ENCODE measurements at places on chromosomes 6 and 20. TPM values are rescaled to one million over a fixed set of nuclear protein-coding genes. Genes with fewer than 3 reads are reported as not detected.

GRCh38 chr6:18990059-18990978, 603.2 kb downstream of the RNF144B start:
- DNase-seq: peak; percentile 75

- DNase-seq: no peak
Measured at GRCh38 chr6:1815827-1816452, 206.2 kb downstream of the FOXC1 start.

DNA sequence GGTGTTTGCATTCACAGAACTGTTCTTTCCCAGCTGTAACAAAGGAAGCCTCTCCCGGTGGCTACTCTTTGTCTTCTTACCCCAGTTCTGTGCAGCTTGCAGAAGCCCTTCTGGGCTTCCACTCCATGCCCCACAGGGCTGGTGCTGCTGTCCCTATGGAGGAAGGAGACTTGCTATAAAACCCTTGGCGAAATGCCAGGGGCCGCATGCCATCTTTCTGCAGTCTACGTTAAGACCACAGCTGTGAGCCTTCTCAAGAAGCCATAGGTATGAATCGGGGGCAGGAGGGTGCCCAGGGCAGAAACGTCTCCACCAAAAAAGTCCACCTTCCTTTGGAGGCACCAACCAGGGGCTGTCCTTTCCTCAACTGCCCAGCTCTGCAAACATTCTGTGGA, 60.7 kb downstream of the PRND start:
- DNase-seq: no peak

DNA sequence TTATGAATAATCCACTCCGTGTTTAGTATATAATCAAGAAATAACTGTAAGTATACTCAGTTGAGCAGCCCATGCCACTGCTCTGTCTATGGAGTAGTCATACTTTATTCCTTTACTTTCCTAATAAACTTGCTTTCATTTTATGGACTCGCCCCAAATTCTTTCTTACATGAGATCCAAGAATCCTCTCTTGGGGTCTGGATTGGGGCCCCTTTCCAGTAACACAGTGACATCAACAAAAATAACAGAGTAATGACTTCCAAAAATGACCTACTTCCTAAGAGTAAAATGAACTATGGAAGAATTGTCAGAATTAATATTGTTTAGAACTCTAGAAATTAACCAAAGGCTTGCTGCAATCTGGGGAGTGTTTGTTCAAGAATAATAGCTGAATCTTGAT, 8.8 kb downstream of the OR2H1 start:
- DNase-seq: no peak

DNA sequence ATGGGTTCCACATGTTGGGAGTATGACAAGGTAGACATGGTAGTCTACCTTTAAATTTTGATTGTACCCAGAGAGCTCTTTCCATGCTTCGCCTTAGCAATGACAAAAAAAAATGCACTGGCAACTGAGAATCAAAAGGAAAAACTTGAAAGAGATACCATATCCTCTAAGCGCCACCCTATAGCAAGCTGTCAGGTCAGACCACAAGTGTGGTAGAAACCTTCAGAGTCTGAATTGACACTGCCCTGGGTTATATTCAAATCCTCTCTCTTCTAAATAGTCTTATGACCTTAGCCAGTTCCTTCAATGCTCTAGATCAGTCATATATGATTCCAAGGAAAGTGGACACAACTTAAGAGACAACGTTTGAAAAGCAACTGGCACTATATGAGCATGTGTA, 45.6 kb upstream of the SMLR1 start:
- DNase-seq: no peak

DNA sequence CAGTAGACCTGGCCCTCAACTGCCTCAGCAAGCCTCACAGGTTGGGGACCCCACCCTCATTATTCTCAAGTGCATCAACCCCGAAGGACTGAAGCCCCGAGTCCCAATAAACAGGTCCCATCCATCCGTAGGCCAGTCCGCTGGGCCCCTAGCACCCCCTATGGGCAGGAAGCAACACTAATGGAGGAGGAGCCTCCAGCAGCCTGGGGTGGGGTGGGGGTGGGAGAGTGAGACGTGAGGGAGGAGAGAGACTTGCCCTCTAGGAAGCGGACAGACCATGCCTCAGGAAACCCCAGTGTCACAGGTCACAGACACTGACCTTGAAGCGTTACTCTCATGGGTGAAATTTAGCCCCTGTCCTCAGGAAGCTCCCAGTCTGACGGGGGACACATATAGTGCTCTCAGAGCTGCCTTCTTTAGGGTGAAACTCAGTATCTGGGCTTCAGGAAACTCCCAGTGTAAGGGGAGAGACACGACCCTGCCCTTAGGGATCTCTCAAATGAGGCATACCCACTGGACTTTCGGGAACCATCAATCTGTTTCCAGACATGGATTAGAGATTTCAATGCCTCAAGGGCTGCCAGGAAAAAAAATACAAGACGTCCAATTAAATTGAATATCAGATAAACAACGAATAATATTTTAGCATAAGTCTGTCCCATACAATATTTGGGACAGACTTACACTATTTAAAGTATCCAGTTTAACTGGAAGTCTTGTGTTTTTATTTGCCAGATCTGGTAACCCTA, 125.8 kb downstream of the MRPL14 start:
- DNase-seq: no peak

DNA sequence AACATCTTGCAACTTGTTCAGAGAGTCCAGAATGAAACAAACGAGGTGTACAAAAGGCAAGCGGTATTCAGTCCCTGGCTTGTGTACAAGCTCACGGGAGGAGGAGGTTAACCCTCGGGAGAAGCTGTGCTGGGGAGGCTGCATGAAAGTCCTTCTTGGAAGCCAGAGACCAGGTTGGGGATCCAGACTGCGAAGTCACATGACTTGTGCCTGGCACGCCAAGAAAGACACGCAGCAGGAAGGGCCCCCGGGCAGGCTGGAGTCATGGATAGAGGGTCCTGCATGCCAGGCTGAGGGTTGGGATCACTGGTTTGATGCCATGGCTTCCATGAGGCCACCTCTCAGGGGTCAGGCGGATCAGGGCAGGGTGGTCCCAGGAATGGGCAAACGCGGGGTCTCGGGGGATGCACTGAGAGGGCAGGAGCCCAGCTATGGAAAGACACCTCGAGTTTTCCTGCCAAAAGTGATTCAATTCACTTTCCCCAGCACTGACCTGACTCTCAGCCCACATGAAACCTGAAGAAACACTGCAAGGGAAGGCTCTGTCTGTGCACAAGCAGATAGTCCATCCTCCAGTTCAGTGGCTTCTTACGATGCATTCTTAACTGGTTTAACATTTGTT, 79.4 kb downstream of the DLL1 start:
- no peak for DNase-seq

DNA sequence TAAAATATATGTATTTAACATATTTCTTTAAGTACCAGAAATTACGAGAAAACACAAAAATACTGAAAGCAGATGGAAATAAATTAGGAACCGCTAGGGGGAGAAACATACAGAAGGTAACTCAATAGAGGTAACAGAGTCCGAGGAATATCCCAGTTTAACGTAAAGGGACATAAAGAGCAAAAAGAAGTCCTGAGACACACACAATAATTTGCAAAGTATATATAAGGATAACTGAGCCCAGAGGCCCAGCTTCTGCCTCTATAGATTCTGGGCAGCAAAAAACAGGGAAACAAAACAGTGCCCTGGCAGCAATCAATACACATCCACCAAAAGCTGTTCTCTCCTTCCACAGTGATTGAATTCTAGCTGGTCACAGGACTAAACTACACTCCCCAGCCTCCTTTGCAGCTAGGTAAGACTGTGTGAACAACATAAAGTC, 15.1 kb downstream of the TBC1D32 start:
- no peak for DNase-seq

GRCh38 chr6:112865131-112865530, 518.0 kb downstream of the RFPL4B start:
- no peak for DNase-seq

DNA sequence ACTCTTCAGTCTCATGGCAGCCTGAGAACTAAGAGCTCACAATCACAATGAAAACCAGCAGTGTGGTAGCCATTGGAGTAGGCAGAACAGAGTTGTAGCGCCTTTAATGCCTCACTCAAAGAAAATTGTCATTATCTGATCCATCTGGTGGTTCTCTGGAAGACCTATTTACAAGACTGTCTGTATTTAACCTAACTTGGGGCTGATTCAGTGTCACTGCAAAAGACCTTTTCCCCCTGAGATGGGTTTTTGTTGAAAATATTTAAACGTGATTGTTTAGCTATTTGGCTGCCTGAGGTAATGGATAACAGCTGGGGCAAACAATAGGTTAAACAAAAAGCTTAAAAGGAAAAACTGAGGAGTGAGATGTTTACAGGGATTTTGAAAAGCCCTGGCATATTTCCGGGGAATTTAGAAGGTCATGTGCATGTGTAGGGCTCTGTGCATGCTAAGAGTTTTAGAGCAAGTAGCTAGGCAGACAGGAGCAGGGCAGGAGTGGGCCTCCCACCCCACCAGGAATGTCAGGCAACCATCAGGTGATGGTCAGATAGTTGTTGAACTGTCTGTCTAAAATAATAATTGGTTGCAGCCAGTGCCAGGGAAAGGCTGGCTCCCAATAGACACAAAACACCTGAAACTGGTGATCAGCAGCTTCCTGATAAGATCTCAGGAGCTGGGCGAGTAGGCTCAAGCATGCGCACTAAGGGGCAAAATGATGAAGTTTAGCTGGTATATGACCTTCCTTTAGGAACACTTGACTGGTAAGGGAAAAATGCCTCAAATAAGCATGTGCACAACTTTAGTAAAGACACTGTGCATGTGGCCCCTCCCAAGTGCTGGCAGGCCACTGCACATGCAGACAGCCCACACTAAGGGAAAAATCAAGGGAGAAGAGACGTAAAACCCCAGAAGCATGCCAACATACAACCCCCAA, 70.8 kb upstream of the AKIRIN2 start:
- DNase-seq: no peak

DNA sequence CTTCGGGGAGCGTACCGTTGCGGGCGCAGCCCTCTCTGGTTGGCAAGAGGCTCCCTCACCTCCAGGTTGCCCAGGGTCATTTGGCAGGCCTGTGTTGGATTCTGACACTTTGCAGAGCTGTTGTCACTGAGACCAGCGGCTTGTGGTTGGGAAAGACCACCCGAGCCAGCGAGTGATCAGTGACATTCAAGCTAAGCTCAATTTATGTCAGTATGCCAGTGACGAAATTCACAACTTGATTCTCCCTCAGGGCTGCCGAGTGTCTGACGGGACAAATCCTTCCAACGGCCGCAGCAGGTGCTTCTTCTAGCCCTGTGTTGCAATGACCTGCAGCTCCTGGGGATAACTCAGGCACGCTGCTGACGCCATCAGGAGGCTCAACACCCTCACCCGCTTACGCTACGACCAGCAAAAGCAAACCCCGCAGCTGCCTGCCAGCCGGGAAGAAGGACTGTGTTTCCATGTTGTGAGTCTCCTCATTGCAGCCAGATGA, 16.9 kb upstream of the SLC22A2 start:
- DNase-seq: no peak

DNA sequence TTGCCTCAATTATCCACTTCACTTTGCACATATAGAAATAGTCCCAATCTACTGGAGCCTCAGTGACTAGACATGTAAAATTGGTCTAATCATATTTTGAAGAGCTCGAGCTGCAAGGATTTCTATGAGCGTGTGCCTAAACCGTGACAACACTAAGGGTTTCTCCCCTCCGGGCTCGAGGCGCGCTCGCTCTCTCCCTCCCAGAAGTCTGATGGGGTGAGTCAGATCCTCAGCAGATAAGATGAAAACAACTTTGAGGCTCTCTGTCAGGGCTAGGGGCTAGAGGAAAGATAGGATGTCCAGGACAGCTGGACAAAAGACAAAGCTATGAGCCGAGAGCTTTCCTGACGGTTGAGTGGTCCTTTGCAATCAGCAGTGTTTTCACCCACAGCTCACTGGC, 16.8 kb downstream of the GNAS-AS1 start:
- DNase-seq: no peak

DNA sequence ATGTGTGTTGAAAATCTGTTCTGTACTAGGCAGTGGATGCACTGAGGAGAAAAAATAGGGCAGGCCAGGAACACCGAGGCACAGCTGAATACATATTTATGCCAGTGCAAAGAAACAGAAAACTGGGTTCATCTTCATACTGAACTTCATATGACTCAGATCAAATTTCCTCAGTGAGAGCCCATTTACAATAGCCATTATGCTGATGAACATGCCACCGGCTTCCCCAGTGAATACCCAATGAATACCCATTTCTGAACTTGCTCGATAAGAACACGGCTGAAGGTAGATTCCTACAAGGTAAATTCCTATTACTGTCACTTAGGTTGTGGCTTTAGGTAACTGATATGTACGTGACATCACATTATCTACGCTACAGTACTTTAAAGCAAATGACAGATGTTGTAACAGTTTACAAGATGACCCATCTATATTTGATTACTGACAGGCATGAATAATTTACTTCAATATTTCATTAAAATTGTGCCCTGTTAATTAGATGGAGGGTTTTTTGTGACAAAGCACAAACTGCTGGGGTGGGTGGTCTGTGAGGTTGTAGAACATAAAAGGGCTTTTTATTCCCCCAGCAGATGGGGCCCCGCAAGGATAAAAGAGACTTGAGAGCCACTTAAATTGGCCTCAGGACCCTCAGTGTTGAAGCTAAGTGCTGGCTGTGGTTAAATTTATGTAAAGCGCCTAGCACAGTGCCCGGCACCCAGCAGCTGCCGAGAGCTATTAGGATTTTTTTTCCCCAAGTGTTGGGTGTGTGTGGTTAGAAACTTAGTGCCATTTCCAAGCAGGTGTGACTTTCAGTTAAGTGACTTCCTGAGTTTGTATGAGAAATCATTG, 264.5 kb downstream of the CD83 start:
- no peak for DNase-seq

- no peak for DNase-seq
Measured at GRCh38 chr20:48722002-48722731, 105.6 kb downstream of the PREX1 start.

DNA sequence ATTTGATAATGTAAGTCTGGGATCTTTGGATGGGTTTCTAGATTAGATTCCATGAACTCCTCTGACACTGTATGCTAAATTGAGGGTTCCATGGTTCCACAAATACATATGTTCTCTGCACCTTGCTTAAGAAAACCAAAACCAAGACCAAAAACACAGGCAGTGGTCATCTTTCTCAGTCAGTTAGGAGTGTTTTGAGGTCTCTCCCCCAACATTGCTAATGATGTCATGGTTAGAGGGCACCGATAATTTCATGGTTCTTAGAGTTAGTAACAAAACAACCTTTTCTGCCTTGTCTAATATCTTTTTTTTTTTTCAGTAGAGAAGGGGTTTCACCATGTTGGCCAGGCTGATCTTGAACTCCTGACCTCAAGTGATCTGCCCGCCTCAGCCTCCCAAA, 44.5 kb downstream of the ARID1B start:
- DNase-seq: no peak

- DNase-seq: no peak
Measured at GRCh38 chr20:20317195-20317594, 50.7 kb upstream of the INSM1 start.

GRCh38 chr6:17484201-17484849, 90.9 kb downstream of the CAP2 start:
- DNase-seq: no peak

The CPNE5 gene
- polyA plus RNA-seq: 13.2 TPM

The RAET1E gene
- 0.20 TPM for polyA plus RNA-seq

The VSTM2L gene
- polyA plus RNA-seq: 1.9 TPM

The LY6G5C gene
- 2.4 TPM for polyA plus RNA-seq

The HRH3 gene
- polyA plus RNA-seq: not detected
